RPMI7951 (cell line): ENCODE measurements at places on chromosomes 6 and 20. TPM values are rescaled to one million over a fixed set of nuclear protein-coding genes. Genes with fewer than 3 reads are reported as not detected.

Gene EEF1A2
- 14.1 and 17.6 TPM in 2 replicates for total RNA-seq

Gene LHFPL5
- not detected in 2 replicates for total RNA-seq

- no peak for DNase-seq
Measured at GRCh38 chr6:14873101-14873500, 372.8 kb upstream of the JARID2 start.

- DNase-seq: no peak
Measured at GRCh38 chr6:142030115-142030619, 102.6 kb upstream of the GJE1 start.

DNA sequence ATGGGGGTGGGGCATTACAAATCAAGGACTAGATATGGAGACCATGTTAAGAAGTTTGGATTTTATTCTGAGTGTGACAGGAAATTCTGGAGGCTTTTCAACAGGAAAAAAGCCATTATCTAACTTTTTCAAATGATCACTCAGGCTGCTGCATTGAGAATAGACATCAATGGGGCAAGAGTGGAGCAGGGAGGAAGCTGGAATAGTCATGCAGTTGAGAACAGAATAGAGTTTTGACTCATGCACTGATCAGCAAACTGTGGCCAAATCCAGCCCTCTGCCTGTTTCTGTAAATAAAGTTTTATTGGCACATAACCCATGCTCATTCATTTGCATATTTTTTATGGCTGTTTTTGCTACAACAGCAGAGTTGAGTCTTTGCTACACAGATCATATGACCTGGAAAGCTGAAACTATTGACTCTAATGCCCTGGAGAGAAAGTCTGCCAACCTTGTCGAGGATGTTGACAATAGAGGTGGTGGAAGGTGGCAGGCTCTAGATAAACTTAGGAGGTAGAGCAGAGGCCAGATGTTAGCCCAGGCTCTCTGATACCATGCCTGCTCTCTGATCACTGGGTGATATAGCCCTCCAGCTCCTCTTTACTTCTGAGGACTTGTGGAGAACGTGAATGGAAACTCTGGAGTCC lies 441.8 kb downstream of the PTPRT start:
- DNase-seq: no peak

DNA sequence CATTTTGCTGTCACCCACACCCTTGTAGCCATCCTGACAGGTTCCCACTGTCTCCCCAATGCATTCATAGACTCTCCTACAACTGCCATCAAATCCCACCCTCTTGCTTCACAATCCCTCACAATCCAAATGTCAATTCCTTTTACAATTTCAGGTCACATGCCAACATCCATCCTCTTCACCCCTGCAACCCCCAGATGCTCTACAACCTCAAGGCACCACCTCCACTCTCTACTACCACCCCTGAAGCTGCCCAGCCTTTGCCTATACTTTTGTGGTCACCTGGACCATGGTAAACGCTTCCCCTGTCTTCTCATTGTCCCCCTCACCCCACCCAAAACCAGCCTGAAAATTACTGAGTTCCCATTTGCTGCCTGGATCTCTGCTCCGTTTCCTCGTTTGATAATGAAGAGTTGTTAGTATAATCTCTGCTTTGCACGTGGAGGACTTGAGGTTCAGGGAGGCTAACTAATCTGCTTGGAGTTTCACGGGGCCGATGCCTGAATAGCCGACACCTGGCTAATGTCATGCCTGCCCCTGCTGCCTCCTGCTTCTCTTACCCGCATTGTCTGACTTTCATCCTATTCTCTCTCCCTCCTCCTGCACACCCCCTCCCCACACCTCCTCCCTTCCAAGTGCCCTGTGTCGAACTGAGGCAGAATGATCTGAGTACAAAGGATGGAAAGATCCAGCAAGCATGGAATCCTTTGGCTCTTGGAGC lies 82.4 kb upstream of the TOX2 start:
- no peak for DNase-seq

GRCh38 chr6:116436586-116436985 lies 24.6 kb upstream of the CALHM6 start:
- DNase-seq: no peak

GRCh38 chr6:84772428-84773132 lies 8.2 kb upstream of the TBX18 start:
- no peak for DNase-seq
